Germinal center (tissue), 1 donor: ENCODE measurements at places on chromosomes 1 and 21.
A peak's percentile ranks its signal among the peaks of the same experiment; 100 is the strongest.

DNA sequence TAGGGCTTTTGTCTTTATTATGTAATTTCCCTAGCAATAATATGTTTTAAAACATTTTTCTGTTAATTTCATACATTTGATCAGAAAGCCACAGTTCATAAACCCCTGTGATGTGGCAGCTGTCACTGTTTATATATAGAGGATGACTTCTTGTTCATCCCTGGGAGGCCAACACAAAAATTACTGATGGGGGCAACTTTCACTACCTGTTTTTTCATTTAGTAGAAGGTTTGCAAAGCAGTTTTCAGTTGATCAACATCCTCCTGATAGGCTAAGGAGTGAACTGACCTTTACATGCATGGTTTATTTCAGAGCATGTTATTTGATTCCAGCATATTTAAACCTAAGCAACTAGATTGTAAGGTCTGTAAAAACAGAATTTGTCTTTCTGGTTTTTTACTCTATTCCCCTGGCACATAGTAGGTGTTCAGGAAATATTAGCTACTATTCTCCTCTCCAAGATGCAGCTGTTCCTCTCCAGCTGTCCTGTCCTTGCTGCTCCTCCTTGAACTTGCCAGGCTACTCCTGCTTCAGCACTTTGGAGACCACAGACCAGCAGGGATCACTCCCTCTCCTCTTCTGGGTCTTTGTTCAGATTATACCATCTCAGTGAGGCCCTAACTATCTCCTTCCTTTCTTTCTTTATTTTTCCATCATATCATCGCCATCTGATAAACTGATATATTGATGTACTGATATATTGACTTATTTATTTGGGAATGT is 54.7 kb downstream of the ROR1 start:
- peak; percentile 59 for DNase-seq

DNA sequence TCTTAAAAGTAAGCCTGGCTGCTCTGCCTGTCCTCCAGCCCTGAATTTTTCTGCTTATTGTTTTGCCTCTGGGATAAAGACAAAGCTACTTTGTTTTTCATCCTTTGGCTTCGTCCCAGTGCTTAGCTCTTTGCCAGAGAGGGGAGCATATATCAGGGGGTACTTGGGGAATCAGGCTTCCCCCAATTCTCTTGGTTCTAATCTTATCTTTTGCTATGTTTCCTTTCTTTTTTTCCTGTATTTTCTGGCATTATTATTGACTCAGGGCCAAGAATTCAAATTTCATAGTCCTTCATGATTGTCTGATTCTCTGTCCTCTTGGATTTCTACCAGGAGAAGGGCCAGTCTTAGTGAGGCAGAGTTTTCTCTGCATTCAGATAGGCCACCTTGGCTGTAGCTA is 51.2 kb downstream of the GIPC2 start:
- DNase-seq = no peak

DNA sequence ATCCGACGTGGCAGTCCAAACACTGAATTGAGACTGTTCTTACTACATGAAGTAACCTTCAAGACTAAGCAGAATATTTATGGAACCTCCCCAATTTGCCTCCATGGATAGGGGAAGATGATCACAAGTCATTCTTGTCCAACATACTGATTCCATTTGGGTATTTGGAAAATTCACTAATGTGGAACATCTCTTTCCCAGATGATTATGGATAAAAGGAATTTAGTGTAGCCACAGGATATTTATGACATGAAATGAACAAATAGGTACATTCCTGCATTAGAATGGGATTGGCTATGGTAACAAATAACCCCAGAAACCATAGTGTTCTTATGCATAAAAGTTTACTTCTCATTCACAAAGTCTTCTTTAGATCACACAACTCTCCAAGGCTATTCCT is 40.2 kb upstream of the SGIP1 start:
- DNase-seq = no peak

DNA sequence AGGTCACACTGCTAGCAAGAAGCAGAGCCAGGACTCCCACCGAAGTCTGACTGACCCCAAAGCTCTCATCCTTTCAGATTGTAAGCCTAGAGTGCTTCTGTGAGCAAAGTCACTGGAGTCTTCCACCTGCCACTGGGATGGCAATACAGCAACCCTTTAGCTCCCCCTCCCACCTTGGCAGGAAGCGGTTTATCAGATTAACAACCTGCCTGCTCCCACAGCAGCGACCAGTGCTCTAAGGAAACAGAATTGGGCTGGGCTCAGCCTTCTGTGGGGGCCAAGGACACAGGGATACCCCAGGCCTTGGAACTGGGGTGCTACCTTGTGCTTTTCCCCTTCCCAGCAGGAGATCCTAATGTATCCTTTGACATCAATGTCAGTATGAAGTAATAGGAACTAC is 76.0 kb downstream of the GFI1 start:
- no peak for DNase-seq

DNA sequence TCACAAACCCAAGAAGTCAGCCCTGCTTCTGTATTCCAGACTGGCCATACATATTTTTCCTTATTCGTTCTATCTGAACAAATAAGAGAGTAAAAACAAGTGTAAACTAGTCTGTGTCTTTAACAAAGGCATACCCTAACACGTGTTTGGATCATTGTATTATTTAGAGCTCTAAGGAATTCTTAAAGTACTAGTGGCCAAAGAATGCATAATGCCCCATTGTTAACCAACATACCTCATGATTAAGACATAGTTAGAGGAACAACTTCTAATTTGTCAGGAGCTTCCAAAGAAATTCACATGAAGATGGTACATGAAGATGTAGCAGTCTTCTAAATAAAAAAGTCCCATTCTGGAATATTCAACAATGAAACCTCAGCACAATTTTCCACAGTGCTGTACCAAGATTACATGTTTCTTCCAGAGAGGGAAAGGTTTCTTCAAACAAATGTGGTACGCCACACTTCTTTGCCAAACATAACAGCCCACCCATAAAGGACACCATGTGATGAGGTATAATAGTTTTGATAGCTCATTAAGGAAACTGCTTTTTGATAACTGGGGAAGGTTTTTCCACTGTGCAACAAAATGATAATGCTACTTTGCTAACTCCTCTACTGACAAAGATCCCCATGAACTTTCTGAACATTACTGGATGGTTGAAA is 5.0 kb downstream of the PALMD start:
- DNase-seq = no peak
